Right ventricle myocardium inferior (tissue), 1 donor: ENCODE measurements at places on chromosomes 1 and 21. TPM values are rescaled to one million over a fixed set of nuclear protein-coding genes. Genes with fewer than 3 reads are reported as not detected.

DNA sequence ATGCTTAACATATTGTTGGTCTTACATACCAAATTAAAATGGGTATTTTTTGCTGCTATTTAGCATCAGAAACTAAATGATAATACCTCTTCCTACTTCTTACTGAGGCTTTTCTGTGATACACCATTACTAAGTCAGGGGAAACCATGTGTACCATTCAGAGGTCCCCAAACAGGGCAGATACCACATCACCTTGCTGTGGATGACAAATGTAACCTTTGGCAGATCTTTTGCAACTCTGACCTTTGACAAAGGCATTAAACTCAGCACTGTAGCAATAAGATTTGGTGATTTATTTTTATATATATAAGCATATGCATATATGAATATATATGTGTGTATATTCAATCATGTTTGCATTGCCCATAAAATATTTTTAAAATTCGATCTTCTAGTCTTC is 2.9 kb downstream of the FAM177B start:
- DNase-seq: no peak

GRCh38 chr1:94855307-94855700 is 35.1 kb downstream of the SLC44A3 start:
- no peak for DNase-seq

DNA sequence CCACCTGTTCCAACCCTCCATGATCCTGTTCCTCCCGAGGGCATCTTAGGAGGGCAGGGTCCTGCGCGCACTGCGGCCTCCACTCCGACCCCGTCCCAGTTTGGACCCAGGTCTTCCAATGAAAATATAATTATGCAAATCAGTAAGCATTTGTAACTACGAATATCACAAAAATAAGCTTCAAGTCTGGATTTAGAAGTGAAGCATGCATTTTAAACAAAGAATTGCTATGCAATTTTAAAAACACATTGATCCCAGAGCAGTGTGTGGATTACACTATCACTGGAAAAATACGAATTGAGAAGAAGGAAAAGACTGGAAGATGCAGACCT is 673 bp downstream of the PRMT2 start:
- no peak for DNase-seq

- no peak for DNase-seq
These were observed 141.8 kb downstream of the ZZZ3 start for GRCh38 chr1:77540501-77541161.

DNA sequence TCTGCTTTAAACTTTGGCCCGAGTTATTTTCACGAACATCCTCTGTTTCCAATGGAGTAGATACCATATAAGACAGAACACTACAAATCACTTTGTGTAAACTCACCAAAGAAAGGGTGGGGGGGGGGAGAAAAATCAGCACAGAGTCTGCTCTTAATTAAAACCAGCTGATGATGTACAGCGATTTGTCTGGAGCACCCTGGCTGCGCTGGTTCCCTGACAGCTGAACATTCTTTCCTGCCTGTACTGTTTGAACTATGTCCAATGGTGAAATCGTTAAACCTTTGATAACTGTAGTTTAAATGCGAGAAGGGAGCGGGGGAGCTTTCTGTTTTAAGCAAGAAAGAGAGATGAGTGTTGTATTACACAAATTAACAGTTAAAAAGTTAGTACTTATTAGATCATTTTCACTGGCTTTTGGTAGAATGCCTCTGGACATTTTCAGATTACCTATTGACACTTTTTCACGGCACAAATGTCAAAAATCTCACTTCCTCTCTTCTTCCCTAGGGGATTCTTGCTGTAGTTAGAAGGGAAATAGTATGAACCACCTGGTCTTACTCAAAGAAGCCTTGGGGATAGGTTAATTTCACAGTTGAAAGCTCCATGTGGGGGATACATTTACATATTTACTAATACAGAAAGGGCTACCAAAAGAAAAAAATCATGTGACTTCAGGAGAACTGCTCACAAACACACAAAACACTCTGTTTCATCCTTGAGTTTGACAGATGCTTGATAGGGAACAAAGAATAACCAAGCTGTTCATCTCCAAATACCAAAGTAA is 140.2 kb upstream of the RUNX1 start:
- DNase-seq: no peak

- DNase-seq: no peak
These were observed 16.6 kb upstream of the ZSCAN20 start for GRCh38 chr1:33455539-33456501.

DNA sequence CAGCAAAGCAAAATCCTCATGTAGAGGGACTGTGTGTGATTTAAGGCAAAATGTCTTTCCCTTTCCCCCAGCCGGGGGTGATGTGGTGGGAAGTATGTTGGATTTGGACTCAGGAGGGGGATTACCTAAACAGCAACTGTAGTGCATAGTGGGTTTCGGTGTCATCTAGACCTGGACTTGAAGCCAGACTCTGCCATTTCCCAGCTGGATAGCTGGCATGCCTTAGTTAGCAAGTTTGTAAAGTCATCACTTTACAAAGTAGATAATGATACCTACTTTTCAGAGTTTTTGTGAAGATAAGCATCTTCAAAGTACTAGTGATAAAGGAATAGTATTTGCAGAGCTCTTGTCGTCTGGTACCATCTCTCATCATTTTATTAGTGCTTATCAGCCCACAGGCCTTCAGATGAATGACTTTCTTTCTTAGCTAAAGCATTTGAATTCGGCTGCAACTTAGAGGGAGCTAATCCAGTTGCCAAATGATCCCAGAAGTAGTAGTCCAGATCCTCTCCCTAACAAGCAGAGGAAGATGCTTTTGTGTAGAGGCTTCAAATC is 56.2 kb upstream of the ROR1 start:
- no peak for DNase-seq

GRCh38 chr1:93442008-93442666 is 5.8 kb upstream of the FNBP1L start:
- no peak for DNase-seq

DNA sequence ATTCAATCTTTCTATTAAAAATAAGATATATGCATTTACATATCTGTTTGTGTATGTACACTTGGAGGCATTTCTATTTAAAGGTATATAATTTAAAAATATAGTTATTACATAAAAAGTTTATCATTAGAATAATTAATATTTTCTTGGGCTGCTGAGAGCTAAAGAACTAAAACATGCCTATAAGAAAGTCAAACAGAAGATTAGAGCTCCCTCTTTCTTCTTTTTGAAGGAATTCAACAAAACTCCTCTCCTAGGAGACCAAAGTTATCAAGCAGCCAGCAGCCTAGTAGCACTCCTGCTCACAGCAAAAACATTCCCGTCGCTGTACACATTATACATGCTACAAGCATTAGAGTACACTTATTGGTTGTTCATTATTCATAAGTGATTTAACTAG is 216.4 kb downstream of the VAV3 start:
- no peak for DNase-seq

DNA sequence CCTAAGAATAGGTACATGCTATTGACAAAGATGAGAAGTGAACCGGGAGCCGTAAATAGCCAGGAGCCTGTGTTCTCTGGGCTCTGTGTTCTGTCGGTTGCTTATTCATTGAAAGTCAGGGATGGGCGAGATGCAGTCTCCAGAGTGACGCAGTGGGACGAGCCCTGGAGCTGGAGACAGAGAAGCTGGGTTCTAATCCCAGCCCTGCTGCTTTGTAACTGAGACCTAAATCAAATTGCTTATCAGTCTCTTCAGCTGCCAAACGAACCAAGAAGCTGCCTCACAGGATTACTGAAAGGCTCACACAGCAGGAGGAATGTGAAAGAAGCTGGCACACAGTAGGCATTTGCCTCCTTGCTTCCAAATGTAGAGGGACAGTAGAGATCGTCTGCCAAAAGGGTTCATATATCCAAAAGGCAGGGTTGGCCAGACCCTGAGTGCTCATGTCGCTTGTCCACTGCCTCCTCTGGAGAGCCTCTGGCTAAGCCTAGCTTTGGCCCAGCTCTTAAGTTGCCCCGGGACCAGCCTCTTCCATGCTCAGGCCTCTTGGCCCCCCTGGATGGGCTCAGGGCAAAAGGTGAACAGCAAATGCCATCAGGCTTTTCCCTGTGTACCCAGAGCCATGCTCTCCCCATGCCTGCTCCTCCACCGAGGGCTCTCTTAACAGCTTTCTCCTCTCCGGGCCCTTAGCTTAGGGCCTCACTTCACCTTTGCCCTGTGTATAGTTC is 134.2 kb upstream of the IPO9 start:
- DNase-seq: no peak

- DNase-seq: no peak
These were observed 645.6 kb upstream of the ADGRL2 start for GRCh38 chr1:81155131-81155530.

DNA sequence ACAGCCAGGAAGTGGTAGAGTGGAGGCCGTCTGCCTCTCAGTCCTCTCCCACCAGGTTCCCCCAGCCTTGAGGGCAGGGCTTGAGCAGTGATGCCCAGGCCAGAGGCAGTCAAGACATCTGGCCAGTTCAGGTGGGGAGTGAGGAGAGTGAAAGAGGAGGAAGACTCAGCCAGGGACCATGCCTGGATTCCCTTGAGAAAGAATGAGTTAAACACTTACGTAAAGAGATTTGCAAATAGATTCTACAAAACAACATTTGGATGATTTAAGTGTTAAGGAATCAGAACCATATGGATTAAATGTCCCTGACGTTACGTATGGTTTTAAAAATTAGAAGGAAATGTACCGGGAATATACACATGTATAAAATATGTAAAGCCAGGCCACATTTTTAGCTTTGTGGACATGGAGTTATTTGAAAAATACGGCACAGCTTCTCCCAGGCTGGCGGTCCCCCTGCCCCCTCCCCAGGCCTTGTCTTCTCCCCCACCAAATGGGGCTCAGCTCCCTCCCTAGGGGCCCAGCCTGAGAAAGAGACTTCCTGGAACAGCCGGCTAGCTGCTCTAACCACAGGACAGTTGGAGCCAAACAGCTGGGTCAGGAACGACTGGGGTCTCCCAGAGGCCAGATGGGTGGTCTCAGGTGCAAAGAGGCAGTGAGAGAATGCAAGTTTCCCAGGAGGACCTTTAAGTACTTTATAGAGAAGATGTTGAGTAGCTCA is 188.3 kb upstream of the EDN2 start:
- no peak for DNase-seq

DNA sequence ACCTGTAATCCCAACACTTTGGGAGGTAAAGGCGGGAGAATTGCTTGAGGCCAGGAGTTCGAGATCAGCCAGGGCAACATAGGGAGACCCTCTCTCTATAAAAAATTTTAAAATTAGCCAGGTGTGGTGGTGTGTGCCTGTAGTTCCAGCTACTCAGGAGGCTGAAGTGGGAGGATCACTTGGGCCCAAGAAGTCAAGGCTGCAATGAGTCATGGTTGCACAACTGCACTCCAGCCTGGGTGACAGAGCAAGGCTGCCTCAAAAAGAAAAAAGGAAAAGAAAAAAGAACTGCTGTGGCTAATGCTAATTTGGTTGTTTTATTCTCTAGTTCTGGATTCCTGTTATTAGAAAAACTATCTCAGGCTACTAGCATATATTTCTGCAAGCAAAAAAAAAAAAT is 29.8 kb downstream of the DBT start:
- DNase-seq: no peak

The FCRL5 gene
- not detected for total RNA-seq

The PDE9A gene
- total RNA-seq: 3.4 TPM

The G0S2 gene
- 460 TPM for total RNA-seq
